NCI-H2171 (cell line): ENCODE measurements at places on chromosomes 11 and 22.

DNA sequence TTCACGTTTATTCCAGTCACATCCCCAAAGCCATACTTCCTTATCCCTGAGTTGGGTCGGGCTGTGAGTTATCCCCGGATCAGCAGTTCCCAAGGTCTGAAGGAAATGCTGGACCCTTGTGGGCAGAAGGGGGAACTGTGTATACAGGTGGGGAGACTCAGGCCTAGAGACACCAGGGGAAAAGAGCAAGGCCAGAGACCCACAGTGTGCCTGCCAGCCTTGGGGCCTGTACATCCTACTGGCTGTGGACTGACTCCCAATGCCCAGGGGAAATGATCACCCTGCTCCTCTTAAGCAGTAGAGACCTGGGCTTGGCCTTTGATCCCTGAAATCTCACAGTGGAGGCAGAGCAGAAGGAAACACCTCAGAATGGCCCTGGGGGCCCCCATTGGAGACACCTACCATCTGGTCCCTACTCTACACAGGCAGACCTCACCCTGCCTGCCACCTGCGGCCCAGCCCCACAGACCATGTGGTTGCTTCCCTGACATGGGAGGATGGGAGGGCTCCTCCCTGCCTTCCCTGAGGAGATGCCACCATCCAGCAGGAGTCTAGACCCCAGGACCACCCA is 1.3 kb downstream of the SELENOM start:
- DNase-seq, result peak; percentile 54

GRCh38 chr22:47633111-47633510 is 870.7 kb downstream of the TBC1D22A start:
- no peak for DNase-seq

- DNase-seq, result no peak
Measured at GRCh38 chr11:129779342-129779741, 36.3 kb upstream of the TMEM45B start.

DNA sequence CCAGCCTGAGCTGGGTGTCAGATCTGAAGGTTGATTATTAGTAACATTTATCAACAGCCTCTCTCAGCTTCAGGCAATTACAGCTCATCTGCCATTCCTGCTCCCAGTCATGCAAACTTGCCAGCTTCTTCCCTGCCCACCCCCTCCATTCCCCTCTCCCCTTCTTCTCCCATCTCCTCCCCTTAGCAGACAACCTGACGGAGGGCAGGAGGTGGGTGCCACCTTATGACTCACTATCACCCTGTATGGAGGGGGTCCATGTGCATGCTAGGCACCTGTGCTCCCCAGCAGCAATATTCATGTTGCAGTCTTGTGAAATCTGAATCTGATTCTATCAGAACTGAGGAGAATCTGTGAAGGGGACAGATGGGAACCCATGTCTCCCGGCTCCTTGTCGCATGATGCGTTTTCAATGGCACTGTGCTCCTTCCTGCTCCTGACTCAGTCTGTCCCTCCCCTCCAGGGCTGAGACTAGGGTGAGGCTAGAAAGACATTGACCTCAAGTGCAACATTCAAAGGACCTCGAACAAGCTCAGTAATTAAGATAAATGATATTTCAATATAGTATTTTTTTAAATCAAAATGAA is 46.3 kb upstream of the TUB start:
- no peak for DNase-seq

DNA sequence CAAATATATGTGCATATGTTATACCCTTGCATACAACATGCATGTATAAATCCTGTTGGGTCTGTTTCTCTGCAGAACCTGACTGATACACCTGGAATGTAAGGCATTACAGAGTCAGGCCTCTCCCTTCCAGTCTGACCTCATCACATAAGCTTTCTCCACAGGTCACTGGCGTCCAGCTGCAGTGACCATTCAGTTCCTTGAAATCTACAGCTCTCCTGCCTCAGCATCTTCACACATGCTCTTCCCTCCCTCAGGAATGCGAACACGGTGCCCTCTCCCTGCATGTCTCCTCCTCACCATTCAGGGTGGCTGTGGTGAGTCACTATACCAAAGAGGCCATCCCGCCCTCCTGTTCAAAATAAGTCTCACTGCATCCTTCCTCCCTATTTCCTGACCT is 657.8 kb upstream of the B3GAT1 start:
- DNase-seq, result no peak

DNA sequence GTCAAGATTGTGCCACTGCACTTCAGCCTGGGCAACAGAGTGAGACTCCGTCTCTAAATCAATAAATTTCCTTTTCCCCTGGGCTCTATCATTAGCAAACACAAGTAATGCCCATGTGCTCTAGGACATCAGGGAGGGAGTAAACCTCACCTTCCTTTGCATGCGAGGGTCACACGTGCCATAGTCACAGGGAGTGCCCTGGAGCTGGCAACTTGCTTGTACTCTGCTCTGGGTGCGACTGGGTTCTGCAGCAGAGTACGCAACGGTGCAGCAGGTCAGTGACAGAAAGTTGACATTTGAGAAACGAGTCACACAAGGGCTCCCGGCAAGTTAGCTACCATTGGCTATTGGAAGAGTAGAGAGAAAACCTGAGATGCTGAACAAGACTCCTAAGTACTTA is 32.6 kb upstream of the CHKA start:
- no peak for DNase-seq
